OCI-M1 (cell line): ENCODE measurements at places on chromosomes 4 and X.

- no peak for DNase-seq
These were observed 82.1 kb upstream of the AFAP1 start for GRCh38 chr4:8021796-8022195.

DNA sequence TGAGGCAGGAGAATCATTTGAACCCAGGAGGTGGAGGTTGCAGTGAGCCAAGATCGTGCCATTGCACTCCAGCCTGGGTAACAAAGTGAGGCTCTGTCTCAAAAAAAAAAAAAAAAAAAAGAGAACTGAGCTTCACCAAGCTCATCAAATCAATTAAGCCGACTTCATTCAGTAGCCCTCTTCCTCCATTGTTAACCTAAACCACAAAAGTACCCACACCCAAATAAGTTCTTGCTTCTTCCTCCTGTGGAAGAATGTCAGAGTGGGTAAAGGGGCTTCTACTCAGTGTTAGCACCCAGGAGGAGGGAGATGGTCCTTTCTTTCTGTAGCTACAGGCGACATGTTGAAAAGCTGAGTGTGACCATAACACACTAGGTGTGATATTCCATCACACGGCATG lies 58.6 kb upstream of the CHRNA9 start:
- DNase-seq, result no peak

- no peak for DNase-seq
These were observed 311 bp downstream of the RNF113A start for GRCh38 chrX:119871245-119871598.

GRCh38 chr4:785332-786073 lies 40.4 kb downstream of the CPLX1 start:
- no peak for DNase-seq

DNA sequence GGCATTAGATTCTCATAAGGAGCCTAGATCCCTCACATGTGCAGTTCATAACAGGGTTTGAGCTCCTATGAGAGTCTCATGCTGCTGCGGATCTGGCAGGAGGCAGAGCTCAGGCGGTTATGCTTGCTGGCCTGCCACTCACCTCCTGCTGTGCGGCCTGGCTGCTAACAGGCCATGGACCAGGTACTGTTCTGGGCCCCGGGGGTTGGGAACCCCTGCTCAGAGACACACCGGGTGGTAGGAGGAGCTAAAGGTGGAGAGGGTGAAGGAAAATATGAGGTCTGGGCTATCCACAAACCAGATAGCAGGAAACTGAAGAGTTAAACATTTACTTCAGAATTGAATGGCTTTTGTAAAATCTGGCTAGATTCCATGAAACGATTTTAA lies 5.9 kb upstream of the F11 start:
- DNase-seq, result no peak

DNA sequence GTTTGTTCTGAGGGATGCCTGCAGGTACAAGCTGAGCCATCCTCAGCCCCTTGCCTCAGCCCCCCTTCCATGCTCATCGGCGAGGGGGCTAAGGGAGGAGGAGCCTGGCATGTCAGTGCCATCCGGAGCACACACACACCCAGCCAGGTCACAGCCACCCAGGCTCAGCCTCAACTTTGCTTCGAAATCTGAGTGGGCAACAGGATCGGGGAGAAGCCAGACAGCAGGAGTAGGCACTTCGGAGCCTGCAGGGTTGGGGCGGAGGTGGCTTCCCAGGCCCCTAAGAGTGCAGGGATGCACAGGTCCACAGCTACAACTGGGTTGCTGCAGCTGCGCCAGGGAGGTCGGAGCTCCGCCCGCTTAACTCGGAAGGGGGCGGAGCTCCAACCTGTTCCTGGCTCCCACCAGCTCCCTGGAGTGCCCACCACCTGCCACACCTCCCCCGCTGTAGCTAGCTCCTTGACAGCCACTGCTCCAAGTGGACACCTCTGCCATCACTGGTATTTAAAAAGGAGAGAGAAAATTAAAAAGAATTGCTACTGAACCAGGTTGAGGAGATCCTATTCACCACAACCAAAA lies 192.9 kb upstream of the GALNT7 start:
- DNase-seq, result no peak

GRCh38 chr4:123930996-123931395 lies 534.4 kb downstream of the SPRY1 start:
- no peak for DNase-seq

- DNase-seq, result no peak
These were observed 52.4 kb downstream of the KLHL5 start for GRCh38 chr4:39114436-39114835.

GRCh38 chr4:23022032-23022431 lies 329.3 kb downstream of the GBA3 start:
- no peak for DNase-seq

- no peak for DNase-seq
These were observed 8.6 kb upstream of the CDKN2AIP start for GRCh38 chr4:183435803-183436202.

DNA sequence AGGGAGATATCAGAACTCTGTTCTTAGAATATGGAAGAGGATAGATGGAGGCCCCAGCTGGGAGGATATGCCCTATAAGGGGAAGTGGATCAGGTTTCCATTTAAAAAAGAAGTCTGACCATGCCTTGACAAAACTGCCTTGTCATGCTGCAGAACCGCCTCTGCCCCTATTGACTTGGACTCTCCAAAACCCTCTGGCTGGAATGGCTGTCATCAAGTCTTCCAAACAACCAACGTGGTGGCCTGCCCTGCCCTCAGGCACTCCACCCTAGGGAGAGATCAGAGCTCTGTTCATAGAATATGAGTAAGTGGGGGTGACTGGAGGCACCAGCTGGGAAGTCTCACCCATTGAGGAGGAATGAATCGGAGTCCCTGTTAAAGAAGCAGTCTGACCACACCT lies 114.9 kb downstream of the VSIG4 start:
- peak; percentile 84 for DNase-seq

DNA sequence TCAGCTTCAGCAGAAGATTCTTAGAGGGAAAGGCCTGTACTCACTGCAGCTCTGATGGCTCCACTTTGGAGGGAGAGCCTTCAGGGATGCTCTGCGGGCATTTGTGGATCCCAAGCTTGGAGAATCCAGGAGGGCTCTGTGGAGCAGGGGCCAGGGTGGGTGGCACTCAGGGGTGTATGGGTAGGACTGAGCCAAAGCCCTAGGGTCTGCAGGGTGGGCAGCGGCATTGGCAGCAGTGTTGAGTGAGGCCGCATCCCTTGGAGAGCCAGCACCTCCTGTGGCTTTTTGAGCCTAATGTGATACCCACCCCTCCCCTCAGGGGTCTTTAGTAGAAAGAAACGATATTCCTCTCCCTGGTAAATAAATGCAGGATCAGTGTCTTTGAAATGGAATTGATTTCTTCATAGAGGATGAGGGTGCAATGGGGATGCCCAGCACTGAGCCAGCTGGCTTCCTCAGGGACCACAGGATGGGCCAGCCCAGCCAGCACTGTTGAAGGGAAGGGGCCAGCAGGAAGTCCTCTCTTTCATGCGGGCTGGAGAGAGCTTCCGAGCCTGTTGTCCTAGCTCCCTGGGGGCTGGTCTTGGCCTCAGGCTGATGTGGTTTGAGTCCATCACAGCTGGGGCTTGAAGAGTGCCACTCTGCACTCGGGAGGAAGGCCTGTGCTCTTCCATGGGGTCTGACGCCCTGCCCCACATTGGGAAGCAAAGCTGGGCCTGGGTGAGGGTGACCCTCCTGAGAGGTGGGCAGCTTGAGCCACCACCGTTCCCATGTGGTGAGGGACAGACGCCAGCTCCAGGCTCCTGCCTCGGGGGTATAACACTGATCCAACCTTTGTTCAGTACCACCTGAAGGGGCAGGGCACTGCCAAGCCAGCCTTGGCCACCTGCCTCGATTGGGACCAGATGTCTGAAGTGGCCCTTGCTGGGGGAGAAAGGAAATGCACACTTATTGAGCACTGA lies 49.5 kb downstream of the PSAPL1 start:
- no peak for DNase-seq
